ENCODE measurements at places on chromosomes 7 and 10. TPM values are rescaled to one million over a fixed set of nuclear protein-coding genes. Genes with fewer than 3 reads are reported as not detected.

The HOXA6 gene
- 15.6 TPM for total RNA-seq

GRCh38 chr7:11232462-11232861, 258.8 kb downstream of the PHF14 start:
- no peak overlapping the region for H3K4me3 ChIP-seq
- DNase-seq, result no peak
- no peaks in the 10 kb centered on the region for H3K4me1 ChIP-seq
- no peaks in the 10 kb centered on the region for H3K27me3 ChIP-seq

The HOXA5 gene
- total RNA-seq, result 22.9 TPM

GRCh38 chr10:61342858-61343572, 110.2 kb downstream of the TMEM26 start:
- H3K36me3 ChIP-seq, result no peaks in the 10 kb centered on the region
- no peak overlapping the region for H3K4me3 ChIP-seq
- no peaks in the 10 kb centered on the region for H3K27me3 ChIP-seq
- no peak overlapping the region for H3K27ac ChIP-seq

The NPC1L1 gene
- not detected for total RNA-seq

DNA sequence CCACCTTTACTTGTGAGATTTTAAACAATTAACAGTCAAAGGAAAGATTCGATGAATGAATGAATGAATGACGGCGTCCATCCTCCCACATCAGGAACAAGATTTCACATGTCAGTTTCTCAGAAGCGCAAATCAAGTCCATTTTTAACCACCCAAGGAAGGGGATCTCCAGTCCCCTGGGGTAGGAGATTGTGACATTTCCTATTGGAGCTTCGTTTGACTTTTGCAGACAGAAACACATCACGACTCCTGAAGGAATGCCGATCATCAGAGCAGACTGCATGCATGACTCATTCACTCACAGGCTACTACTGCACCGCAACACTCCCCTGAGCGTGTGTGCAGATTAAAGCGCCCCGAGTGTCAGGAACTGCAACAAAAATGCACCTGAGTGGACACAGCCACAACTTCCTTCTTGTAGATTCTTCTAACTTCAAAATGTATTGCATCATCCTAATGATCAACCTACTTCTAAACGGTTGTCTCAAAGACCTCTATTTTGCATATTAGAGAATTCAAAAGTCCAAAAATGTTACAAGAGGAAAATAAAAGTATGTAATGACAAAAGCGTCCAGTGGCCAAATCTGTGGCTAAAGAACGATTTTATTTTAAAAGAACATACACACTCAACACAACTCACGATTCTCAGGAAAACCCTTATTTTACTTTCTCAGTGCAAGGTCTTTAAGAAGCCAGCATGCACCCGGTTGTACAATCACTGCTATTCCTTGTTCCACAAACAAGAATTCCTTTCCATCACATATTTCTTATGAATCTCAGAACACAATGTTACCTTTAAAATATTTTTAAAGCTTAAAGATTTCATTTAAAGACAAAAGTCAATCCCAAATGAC, 172.6 kb downstream of the FAM107B start:
- H3K36me3 ChIP-seq, result no peaks in the 10 kb centered on the region
- peaks cover 8% of the 10 kb centered on the region for H3K4me1 ChIP-seq
- DNase-seq, result peak; percentile 41
- no peak overlapping the region for H3K4me3 ChIP-seq
- H3K27ac ChIP-seq, result no peak overlapping the region

The C10orf67 gene
- 0.21 TPM for total RNA-seq

The ZNF722 gene
- not detected for total RNA-seq

The STK32C gene
- total RNA-seq, result 1.8 TPM

The MNX1 gene
- total RNA-seq, result 0.28 TPM

The SFXN3 gene
- 75.9 TPM for total RNA-seq

The NRP1 gene
- 69.4 TPM for total RNA-seq

- no peaks in the 10 kb centered on the region for H3K27me3 ChIP-seq
- H3K4me3 ChIP-seq, result no peak overlapping the region
- no peak overlapping the region for H3K27ac ChIP-seq
- no peak for DNase-seq
Observed at GRCh38 chr10:4889959-4890358, 64.0 kb downstream of the AKR1E2 start.

GRCh38 chr7:38321515-38321944, 48.1 kb upstream of the TARP start:
- H3K27ac ChIP-seq, result no peak overlapping the region
- DNase-seq, result no peak
- H3K4me1 ChIP-seq, result no peaks in the 10 kb centered on the region
- no peaks in the 10 kb centered on the region for H3K36me3 ChIP-seq
- H3K4me3 ChIP-seq, result no peak overlapping the region

DNA sequence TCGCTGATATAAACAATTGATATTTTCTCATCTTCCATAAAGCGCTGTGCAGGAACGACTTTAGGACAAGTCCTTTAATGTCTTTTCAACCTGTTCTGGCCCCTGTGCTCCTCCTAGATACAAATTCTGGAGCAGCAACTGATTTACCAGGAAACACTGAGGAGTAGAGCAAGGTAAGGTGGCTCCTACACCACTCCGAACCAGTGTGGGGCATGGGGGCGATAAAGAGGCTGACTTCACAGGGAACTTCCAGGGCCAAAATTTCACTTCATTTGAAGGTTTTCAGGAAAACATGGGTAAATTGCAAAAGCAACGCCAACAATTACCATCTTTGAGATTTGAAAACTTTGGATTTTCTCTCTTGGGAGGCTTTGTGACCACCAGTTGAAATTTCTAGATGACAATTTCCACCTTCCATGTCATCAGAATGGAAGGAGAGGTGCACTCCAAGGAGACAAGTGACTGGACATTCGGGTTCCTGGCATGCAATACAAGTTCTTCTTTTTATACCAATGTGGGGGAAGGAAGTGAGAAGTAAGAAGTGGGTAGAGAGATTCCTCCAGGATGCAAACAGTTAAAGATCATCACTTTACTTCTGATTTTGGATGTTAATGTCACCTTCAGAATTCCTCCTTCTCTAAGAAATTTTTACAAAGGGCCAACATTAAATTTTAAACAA, 118.5 kb downstream of the FAM107B start:
- H3K27ac ChIP-seq, result peak overlapping the region; percentile 75
- H3K36me3 ChIP-seq, result no peaks in the 10 kb centered on the region
- H3K4me1 ChIP-seq, result peaks cover 19% of the 10 kb centered on the region
- no peak for DNase-seq

The LLCFC1 gene
- total RNA-seq, result not detected

- H3K4me3 ChIP-seq, result no peak overlapping the region
- no peaks in the 10 kb centered on the region for H3K36me3 ChIP-seq
- H3K27me3 ChIP-seq, result no peaks in the 10 kb centered on the region
- no peak overlapping the region for H3K27ac ChIP-seq
Observed at GRCh38 chr7:45601816-45602540, 27.8 kb downstream of the ADCY1 start.

GRCh38 chr10:19252531-19252930, 203.9 kb downstream of the MALRD1 start:
- H3K4me3 ChIP-seq, result no peak overlapping the region
- H3K27me3 ChIP-seq, result no peaks in the 10 kb centered on the region
- no peak overlapping the region for H3K27ac ChIP-seq
- DNase-seq, result no peak
- no peaks in the 10 kb centered on the region for H3K4me1 ChIP-seq

GRCh38 chr10:70561558-70561957, 41.0 kb downstream of the PRF1 start:
- no peaks in the 10 kb centered on the region for H3K27me3 ChIP-seq
- no peak overlapping the region for H3K4me3 ChIP-seq
- H3K36me3 ChIP-seq, result no peaks in the 10 kb centered on the region
- DNase-seq, result no peak
- H3K27ac ChIP-seq, result no peak overlapping the region
- no peaks in the 10 kb centered on the region for H3K4me1 ChIP-seq

The HMX3 gene
- not detected for total RNA-seq

DNA sequence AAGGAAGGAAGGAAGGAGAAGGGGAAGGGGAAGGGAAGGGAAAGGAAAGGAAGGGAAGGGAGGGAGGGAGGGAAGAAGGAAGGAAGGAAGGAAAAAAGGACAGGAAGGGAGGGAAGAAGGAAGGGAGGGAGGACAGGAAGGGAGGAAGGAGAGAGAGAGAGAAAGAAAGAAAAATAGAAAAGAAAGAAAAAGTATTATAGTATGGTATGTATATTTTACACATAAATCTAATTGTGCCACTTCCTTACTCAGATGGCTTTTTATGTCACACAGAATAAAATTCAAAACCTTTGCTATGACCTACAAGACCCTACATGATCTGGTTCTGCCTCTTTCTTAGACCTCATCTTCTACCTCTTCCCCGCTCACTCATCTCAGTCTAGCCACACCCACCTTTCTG, 1016.9 kb upstream of the AUTS2 start:
- H3K4me3 ChIP-seq, result no peak overlapping the region
- no peak for DNase-seq
- no peaks in the 10 kb centered on the region for H3K36me3 ChIP-seq
- H3K27me3 ChIP-seq, result peaks cover 4% of the 10 kb centered on the region
- no peak overlapping the region for H3K27ac ChIP-seq

The SLC37A3 gene
- total RNA-seq, result 175 TPM

DNA sequence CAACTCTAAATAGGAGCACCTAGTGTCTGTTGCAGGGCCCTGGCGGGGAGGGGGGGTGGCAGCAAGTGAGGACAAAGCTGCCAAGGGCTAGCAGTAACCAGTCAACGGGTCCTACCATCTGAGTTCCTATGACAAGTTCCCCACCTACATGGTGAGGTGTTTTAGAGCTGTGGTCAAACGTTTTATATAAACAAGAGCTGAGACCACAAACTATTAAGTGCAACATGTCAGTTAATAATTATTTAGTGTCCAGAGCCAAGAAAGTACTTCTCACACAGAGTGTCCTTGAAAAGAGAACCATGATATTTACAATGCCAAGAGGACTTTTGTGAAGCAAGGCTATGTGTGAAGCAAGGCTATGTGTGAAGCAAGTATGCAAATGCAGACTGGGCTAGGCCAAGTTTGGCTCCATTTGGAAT, 434.7 kb downstream of the TNS3 start:
- H3K27me3 ChIP-seq, result no peaks in the 10 kb centered on the region
- H3K27ac ChIP-seq, result peak overlapping the region; percentile 55
- no peaks in the 10 kb centered on the region for H3K4me1 ChIP-seq
- no peak overlapping the region for H3K4me3 ChIP-seq
- DNase-seq, result no peak
